Activated T-cell treated with anti-CD3 and anti-CD28 coated beads, Interleukin-2, amount 50 U/mL, for 72 hours (primary cell): ENCODE measurements at places on chromosomes 3 and 15.

DNA sequence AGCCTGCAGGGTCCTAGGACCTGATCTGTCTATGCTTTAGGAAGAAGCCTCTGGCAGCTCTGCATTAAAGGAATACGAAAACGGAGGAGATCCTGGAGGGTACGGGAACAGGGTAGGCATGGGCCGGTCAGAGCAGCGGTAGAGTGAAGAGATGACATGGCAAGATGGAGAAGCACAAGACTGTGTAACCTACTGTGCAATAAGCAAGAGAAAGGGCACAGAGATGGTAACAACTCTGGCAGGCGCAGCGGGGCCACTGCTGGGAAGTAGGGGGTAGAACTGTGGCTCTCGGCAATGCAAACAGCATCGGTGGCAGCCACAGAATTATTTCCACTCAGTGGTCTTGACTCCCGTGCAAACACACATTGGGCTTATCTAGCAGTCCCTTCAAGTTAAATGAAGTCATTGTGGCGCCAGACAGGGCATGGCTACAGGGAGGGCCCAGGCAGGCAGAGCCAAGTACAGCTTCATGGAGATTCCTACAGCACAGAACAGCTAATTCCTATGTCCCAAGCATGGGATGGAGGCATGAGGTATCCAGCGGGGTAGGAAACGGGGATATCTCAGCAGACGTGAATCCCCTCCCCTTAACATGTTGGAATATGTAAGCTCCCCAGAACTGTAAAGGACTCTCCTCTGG lies 28.8 kb downstream of the WHAMM start:
- DNase-seq, result no peak

DNA sequence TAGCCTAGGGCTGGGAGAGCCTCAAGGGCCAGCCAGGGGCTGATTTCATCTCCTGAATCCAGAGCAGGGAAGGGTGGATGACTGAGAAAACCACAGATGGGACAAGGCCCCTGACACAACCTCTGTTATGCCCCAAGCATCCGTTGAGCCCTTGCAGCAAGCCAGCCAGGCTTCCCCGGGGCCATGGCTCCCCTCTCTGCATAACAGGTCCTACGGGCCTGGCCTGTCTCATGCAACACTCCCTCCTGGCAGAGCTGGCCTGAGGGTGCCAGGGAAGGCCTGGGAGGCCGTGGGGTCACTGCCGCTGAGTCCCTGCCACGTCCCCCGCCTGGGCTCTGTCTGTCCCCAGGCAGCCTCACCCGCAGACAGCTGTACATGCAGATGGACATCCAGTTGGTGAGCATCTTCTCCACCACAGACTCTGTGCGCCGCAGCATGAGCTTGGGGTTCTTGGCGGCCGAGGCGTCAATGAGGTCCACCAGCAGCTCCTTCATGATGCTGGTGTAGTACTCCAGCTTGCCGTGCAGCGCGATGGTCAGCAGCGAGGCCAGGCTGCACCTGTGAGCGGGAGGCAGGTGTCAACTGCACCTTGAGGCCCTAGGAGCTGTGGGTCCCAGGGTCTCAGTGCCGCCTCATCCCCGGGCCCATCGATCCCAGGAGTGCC lies 22.1 kb downstream of the H1-8 start:
- DNase-seq, result no peak

- no peak for DNase-seq
These were observed 16.6 kb downstream of the KPNA1 start for GRCh38 chr3:122498152-122498551.

DNA sequence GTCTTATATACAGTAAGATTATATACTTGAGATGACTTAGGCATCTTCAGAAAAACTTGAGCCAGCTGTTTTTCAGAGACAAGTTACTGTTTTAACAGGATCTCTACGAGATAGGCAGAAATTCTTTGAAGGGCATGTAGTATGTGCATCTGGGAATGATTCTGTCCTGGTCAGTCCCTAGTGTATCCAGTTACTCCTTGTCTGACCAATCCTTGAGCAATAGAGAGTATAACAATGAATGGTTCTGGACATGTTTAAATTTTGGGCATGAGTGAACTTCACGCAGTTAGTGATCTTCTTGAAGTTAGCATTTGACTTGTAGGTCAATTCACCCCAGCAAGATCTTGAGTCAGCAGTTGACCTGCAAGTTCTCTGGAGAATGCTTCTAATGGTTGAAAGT lies 24.7 kb upstream of the HHLA2 start:
- no peak for DNase-seq

DNA sequence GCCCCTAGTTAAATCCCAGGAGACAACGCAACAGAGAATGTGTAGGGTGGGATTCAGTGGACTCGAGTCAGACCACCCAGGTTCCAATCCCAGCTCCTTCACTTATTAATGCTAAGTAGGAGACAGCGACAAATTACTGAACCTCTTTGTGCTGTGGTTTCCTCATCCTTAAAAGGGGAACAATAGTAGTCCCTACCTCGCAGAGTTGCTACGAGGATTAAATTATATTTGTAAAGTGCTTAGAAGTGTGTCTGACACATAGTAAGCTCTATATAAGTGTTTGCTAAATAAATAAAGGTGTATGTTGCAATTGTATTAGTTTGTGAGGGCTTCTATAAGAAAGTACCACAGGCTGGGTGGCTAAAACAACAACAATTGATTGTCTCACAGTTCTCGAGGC lies 58.0 kb upstream of the PPARG start:
- no peak for DNase-seq

DNA sequence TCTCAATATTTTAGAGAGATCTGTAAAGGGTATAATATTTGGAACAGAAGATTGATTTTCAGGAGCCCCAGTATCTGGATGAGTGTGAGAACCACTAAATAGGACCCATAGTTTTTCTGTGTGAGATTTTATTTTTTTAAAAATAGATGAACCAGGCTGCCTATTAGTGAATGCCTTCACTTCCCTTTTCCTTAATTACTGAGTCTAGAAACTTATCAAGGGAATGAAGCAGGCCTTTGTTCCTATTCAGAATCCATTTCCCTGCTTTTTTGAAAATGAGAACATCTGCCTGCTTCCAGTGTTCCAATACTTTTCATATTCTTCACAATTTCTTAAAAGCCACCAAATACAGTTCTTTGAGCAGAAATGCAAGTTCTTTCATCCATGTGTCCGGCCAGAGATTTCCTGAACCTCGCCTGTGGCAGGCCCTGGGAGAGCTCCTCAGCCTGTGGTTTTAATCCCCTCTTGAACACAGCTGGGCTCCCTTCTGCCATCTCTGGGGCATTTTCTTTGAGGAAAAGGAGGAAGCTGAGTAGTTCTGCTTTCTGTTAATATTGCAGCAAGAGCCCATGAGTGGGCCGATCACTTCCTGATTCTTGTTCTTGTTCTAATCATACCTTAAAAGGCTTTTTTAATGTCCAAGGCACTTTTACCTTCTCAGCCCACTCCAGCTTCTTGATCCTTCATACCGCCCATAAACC lies 4.7 kb downstream of the EHD4 start:
- DNase-seq, result no peak

GRCh38 chr15:98164571-98164970 lies 204.1 kb downstream of the ARRDC4 start:
- no peak for DNase-seq

DNA sequence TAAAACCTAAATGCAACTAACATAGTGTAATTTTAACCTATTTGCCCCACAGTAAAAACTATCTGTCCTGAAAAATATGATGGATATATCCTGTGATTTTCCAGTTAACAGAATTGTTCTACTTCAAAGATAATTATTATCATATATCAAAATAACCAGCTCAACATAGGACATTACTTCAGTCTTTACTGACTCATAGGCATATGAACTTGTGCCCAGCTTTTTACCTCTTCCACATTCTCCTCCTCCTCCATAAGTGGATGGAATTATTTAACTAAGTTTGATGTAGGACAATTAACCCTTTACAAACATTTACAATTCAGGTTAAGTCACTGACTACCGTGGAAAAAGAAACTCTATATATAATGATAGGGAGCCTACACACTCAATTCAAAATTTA lies 22.9 kb upstream of the USF3 start:
- no peak for DNase-seq

DNA sequence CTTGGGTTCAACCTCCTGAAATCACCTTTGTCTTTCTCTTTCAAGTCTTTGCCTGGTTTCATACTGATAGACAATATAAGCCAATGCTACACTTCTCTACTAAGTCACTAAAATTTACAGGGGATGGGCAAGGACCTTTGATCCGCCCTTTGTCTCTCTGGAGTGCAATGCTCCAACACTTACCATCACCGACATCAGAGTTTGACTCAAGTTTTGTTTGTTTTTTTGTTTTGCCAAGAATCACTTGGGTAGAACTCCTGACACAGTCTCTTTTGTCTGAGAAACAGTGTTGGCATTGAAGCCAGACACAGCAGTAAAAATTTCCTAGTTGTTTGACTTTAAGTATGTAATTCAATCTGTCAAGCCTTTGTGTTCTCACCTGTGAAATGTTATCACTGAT lies 29.3 kb downstream of the NFKBIZ start:
- DNase-seq, result no peak

- no peak for DNase-seq
These were observed 30.1 kb upstream of the MANF start for GRCh38 chr3:51354731-51355615.

- DNase-seq, result no peak
These were observed 100.5 kb downstream of the XXYLT1 start for GRCh38 chr3:195170496-195170895.

GRCh38 chr15:57237301-57237642 lies 139.0 kb upstream of the CGNL1 start:
- DNase-seq, result no peak

- DNase-seq, result peak; percentile 32
These were observed 14.2 kb downstream of the ZNF80 start for GRCh38 chr3:114223143-114223542.

- no peak for DNase-seq
These were observed 244.1 kb downstream of the LPP start for GRCh38 chr3:188397766-188398705.

GRCh38 chr3:197010556-197011351 lies 18.9 kb downstream of the MELTF start:
- no peak for DNase-seq

GRCh38 chr3:72651498-72651897 lies 196.7 kb downstream of the SHQ1 start:
- no peak for DNase-seq

- DNase-seq, result peak; percentile 55
These were observed 53.7 kb downstream of the PIK3CB start for GRCh38 chr3:138781012-138781470.

- no peak for DNase-seq
These were observed 3.3 kb downstream of the COPG1 start for GRCh38 chr3:129252748-129253147.

DNA sequence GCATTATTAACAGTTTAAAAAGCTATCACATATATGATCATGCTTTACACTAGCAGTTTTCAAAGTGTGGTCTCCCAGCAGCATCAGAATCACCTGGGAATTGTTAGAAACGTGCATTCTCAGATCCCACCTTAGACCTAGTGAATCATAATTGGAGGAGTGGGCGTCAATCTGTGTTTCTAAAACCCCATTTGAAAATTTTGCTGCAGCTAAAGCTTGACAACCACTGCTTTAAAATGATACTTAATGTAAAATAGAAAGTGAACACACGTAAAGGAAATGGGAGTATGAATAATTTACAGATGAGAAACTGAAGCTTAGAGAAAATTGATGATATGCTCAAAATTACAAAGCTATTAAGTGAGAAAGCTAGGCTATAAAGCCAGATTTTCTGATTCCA lies 62.3 kb downstream of the SLC9C1 start:
- no peak for DNase-seq

DNA sequence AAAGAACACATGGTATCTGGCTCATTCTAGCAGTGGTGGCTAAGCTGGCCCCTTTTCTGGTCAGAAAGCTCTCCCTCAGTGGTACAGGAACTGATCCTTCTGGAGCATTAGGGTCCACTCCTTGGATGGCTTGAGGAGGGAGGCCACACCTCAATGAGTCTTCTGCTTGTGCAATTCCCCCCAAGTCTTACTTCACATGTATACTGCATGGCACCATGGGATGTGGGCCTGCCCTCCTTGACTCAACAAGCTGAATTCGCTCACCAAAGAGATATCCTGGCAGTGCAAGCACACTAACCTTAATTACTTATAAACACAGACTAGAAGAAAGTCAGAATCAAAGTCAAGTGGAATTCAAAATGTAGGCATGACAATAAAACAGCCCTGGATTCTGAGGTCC lies 133.8 kb upstream of the SLC2A2 start:
- no peak for DNase-seq

DNA sequence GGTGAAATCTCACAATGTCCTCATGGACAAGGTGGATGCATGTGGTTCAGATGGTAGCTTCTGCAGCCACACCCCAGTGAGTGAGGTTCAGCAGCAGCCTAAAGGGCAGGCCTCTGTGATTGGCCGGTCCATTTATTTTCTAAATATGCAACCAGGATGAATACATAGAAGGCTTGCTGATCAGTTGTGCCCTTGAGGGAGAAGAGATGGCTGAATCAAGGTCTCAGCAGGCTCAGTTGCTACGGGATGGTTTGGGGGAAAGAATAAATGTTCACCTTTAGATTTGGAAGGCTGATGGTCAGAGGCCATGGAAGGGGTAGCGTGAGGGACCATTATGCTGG lies 53.7 kb upstream of the FGD5 start:
- no peak for DNase-seq

DNA sequence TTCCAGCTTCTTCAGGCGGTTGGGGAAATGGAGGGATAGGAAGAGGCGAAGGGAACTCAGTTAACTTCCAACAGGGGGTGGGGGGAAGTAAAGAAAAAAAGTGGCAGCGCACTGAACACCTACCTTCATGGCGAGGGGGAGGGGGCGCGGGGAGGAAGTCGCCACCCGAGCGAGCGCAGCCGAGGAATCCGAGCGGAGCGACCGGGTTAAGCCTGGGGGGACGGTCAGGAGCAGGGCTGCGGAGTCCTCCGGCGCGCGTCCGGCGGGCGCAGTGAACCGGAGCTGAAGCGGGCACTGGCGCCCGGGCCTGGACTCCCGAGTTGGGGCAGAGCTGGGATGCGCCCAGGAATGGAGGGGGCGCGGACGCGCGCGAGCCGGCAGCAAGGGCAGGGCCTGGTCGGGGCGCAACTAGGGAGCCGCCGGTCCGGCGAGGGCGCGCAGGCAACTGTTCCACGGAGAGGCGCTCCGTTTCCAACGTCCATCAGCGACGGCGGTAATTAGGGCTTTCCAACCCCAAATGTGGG lies at the start of gene WNT5A:
Gene WNT5A (minus strand): TSS at position 450 of the 524 bp plus-strand sequence. CDS start 321 bp downstream, at position 129.
- DNase-seq, result no peak
